ENCODE measurements at places on chromosomes 4 and X.

GRCh38 chrX:13094828-13095341, 50.5 kb upstream of the FAM9C start:
- no peak for DNase-seq

DNA sequence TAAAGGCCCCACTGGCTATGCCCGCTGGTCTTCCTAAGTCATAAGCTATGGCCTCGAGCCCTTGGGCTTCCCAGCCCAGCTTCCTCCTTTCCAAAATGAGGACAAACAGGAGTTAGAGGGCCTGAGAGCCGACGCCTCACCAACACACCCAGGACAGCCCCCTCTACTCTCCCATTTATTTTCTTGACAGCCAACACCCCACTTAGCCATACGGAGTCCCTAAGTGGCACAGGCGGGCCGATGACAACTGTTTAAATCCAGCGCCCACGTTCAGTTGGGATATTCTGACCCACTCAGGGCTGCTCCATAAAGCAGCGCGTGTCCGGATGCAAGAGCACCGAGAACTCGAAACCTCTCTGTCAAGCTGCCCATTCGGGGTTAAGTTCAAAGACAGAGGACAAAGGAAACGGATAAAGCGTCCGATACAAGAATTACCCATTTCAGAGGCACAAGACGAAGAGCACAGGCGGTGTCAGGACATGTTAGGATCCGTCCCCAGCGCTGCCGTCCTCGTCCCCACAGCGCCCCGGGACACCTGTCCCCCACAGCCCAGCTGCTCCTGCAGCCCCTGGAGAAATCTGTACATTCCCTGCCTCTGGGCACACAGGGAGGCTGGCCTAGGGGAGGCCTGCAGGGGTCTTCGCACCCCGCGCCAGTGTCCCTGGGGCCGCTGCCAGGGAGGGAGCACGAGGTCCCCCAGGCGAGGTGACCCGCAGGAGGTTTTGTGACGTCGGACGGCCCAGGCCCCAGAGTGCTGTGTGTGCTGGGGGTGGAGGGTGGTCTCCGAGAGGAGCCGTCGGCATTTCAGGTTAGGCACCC, 1.2 kb downstream of the PRKX start:
- no peak for DNase-seq

DNA sequence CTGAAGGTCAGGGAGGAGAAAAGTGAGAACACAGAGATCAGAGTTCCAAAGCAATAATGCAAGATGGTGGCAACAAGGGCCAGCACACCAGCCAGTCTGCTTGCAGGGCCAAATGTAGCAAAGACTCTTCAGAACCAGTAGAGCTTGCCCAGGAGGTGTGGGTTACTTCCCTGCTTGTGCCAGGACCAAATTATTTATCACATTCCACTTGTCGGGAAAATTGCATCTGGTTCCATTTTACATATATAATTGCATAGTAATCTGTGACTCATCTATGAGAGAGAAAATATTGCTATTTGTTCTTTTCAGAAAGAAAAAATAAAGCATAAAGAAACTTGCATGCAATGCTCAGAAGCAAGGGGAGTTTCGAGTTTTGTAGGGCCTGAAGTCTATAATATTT, 41.4 kb downstream of the MAML3 start:
- DNase-seq: no peak

GRCh38 chr4:185956544-185956940, 112.4 kb upstream of the TLR3 start:
- no peak for DNase-seq

- DNase-seq: no peak
Observed at GRCh38 chr4:7784131-7784870, 155.4 kb downstream of the AFAP1 start.

DNA sequence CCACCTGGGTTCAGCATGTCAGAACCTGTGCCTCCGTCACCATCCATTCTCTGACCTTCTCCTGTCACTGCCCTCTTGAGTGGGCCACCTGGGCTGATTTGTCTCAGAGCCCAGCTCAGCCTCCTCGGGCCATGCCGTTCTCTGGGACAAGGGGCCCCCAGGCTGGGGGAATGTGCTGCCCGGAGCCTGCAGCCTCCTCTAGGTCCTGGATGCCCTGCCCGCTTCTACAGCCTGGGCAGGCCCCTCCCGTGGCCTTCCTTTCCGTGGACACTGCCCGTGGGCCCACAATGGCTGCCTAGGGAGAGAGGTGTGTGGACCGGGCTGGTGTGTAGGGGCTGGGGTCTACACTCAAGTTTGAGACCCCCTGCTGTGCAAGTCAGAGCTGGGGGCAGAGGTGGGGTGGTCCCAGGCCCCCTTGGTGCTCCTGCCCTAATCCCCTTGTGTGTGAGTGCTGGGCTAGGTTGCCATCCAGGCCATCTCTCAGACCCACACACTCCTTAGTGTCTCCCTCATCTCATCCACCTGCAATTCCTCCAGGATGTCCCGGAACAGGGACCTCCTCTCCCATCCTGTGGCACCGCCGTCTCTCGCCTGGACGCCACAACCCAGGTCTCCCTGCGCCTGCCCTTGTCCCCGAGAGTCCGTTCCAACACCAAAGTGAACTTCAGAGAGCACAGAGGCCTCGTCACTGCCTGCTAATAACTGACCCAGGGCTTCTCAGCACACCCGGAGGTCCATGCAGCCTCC, 12.4 kb downstream of the PSAPL1 start:
- no peak for DNase-seq

- no peak for DNase-seq
Observed at GRCh38 chrX:19889582-19890342, 2.4 kb upstream of the SH3KBP1 start.

GRCh38 chr4:6391852-6392188, 80.6 kb downstream of the PPP2R2C start:
- no peak for DNase-seq

GRCh38 chr4:42172128-42172790, 19.8 kb upstream of the BEND4 start:
- DNase-seq: no peak

DNA sequence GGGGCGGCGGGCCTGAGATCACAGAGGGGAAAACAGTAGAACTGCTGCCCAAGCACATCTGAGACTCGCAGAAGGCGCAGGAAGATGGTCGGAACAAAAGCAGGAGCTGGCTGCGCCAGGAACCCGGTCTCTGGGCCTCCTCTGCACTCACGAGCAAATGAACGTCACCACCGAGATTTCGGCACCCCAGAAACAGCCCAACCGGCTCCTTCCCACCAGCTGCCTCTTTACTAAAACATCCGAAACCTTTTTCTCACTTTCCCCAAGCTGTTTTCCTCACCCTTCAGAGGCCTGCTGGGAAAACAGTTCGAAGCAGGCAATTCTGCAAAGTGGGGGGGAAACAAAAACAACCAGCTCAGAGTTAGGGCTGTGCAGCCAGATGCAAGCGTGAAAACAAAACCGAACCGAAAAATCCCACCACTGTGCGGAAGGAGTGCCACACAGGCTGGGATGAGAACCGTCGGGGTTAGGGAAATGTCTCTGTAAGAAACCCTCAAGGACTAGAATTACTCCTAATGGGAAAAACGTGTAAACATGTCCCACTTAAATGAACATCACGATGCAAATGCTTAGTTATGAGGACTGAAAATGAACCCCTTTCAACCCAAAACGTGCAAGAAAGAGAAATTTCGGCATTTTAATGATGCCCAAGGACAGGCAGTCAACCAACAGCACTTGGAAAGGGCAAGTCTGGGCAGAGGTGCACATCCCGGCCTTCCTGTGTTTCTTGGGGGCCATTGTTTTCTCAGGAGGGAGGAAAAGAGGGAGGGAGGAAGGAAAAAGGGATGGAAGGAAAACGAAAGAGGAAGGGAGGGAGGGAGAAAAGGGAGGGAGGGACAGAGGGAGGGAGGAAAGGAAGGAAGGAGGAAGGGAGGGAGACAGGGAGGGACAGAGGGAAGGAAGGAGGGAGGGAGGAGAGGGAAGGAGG, 15.8 kb downstream of the DHRSX start:
- no peak for DNase-seq

GRCh38 chr4:78079726-78080430, 22.8 kb downstream of the FRAS1 start:
- DNase-seq: no peak

DNA sequence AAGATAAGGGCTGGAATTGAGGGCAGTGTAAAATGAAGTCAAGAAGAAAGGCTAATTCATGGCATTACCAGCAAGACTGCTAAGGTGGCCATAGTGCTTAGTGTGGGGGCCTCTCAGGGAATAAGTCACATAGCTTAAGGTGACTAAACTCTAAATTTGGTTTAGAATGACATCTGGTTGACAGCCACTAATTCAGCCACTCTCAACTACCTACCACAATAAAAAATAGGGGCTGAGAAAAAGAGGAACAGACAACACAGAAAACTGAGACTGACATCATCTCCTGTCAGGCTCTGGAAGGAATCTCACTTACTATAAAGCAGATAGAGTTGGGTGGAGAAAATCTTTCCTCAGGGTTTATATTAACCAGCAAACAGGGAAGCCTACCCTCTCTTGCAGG, 96.9 kb downstream of the CHRDL1 start:
- DNase-seq: no peak

GRCh38 chrX:101668143-101668542, 8.5 kb upstream of the ARMCX2 start:
- no peak for DNase-seq

DNA sequence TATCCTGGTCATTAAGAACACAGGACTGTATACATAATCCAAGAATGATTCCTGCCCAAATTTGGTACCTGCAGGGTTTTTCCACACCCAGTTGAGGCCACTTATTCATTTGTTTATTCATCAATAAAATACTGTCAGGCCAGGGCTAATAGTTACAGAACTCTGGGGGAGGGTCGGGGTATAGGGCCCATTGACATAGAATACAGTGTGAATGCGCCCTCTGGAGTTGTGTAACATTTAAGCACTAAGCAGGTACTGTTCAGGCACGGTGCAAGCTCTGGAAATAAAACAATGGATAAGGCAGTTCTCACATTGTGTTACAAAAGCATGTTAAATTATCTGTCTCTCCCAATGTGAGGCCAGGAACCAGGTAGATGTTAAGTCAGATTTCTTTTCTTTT, 30.8 kb upstream of the LRBA start:
- peak; percentile 34 for DNase-seq

- DNase-seq: no peak
Observed at GRCh38 chr4:103902730-103903129, 182.9 kb upstream of the TACR3 start.

DNA sequence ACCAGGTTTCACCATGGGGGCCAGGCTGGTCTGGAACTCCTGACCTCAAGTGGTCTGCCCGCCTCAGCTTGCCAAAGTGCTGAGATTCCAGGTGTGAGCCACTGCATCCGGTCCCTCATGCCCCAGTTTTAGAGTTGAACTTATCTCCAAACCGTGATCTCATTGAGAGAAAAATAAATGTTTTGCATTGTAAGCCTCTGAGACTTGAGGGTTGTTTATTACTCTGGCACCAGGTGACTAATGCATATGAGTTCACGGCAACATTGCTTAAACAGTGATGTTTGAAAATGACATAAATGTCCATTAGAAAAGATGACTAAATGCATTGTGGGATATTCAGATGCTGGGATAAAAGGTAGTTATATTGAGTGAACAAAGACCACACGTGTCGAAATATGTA, 22.9 kb upstream of the FAT1 start:
- DNase-seq: no peak

DNA sequence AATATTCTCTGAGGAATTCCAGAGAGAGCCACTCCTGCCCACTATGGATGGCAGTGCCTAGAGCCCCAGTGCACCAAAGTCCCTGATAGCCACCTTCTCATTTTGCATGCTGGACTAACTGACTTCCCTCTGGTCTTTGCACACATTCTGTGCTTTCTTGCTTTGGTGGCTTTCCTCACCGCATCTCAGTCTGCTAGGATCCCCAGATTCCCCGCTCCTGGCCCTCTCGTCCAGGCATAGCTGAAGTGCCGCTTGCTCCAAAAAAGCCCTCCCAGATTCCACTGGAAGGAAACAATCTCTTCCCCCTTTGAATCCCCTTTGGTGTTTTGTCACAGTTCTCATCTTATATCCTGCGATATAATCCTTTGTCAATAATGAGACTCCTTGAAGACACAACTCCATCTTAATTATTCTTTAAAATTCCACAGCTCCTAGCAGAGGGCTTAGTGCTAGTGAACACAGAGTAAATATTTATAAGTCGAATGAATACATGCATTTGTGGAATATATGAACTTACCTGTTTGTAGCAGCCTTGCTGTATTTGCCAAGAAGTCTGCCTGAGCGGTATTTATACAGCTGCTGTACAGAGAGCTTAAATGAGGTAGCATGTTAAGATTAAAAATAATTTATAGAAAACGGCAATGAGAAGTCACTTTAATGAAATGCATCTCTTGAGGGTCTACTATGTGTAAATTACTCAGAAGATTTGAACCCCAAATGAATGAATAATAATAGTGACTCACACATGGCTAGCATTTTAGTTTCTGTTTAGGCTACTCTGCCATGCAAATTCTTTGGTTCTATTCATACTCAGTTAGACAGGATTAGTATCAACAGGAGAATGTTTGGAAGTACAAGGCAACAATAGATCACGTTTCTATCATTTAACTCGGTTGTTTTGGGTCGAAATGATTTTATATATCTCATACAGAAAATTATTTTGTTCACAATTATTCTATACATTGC, 421.9 kb upstream of the TENM3 start:
- no peak for DNase-seq

DNA sequence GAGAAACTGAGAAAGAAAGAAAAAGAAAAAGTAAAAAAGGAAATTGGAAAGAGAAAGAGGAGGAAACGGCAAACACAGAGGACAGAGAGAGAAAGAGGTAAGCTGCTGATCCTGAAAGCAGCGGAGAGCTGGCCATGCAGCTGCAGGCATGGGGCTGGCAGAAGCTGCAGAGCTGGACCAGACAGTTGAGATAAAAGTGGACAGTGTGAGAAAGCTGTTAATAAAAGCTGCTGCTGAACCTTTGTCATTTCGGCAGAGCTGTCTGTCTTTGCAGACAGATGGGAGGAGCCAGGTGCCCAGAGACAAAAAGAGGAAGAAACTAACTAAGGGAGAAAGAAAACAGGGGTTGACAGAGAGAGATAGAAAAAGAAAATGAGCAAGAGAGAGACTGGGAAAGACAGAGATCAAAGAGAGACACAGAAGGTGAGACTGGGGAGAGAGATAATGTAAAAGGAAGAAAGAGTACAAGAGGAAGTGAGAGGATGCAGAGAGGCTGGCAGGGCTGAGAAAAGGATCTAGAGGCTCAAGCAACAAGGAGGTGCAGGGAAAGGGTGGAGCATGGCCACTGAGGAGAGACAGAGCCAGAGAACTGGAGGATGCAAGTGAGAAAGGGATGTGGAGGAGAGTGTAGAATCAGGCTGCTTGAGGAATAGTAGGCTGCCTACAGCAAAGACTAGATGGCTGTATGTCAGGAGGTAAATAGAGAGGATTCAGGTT, 376.8 kb upstream of the FGF16 start:
- DNase-seq: no peak

DNA sequence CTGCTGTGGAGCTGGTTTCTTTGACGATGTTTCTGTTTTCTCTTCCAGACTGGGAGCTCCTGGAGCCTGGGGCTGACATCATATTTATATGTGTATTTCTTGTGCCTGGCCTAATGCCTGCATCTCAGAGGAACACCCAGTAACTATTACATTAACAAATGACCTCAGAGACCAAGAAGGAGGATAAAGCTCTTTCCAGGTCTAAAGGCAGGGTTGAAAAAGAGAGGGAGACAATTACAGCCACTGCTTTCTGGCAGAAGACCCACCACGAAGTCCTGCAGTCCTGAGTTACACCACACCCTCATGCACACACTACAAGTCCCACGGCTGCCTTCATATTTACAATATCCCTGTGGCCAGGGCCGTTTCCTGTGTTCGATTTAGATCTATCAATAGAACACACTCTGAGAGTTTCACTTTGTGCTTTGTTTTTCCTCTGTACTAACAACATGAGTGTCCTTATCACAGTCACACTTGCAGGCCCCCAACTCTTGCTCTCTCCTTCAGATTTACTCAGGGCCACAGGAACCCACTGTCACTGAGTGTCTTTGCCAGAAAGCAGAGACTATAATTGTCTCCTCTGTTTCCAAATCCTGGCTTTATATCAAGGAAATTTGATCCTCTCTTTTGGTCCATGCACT, 535.5 kb downstream of the MID1IP1 start:
- DNase-seq: peak; percentile 56

All from NCI-H2081 treated with DMSO at 0.1 percent for 48 hours (cell line).